ENCODE measurements at places on chromosomes 12 and 14. TPM values are rescaled to one million over a fixed set of nuclear protein-coding genes. Genes with fewer than 3 reads are reported as not detected.

The RPL10L gene
- not detected for total RNA-seq

The TRPV4 gene
- 2.6 TPM for total RNA-seq

The PLBD1 gene
- 1.1 TPM for total RNA-seq

The PTGDR gene
- under 0.01 TPM for total RNA-seq

The NR1H4 gene
- 0.37 TPM for total RNA-seq
